ENCODE measurements at places on chromosomes 1 and 21.

GRCh38 chr1:46084553-46085451 is 47.6 kb downstream of the PIK3R3 start:
- DNase-seq = no peak

DNA sequence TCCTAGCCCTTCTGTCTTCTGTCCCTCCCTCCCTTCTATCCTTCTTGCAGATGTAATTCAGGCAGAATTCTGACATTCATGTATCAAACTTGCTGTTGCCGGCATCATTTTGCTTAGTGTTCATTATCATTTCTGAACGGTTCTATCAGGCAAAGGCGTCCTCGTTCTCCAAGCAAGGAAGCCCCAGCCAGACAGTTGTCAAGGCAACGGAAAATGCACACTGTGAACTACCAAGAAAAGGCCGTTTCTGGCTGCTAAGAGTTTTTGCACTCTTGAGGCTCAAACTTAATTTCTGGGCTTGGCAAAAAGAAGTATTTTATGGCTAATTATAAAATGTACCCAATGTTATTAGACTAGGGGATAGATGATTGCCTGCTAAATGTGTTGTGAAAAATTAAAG is 164.7 kb upstream of the KCNJ15 start:
- DNase-seq = no peak

- no peak for DNase-seq
Measured at GRCh38 chr1:116203920-116204319, 92.7 kb downstream of the MAB21L3 start.

GRCh38 chr1:185213091-185213490 is 56.1 kb downstream of the SWT1 start:
- no peak for DNase-seq

All from iPS-NIHi11 (cell line).